A549 treated with ZK216348 at 1 μM for 4 hours (cell line): ENCODE measurements at places on chromosomes 7 and 10. TPM values are rescaled to one million over a fixed set of nuclear protein-coding genes. Genes with fewer than 3 reads are reported as not detected.

The PRRT4 gene
- total RNA-seq = 0.35 to 0.71 TPM (median 0.40 TPM) in 4 of 5 replicates, not detected in the other

The CALCR gene
- total RNA-seq = not detected in 5 replicates

The SHTN1 gene
- total RNA-seq = 19.4 to 30.8 TPM (median 27.9 TPM) in 5 replicates

The CYP2C18 gene
- 0.11 to 0.12 TPM in 2 of 5 replicates, not detected in the others for total RNA-seq

The AOAH gene
- not detected in 5 replicates for total RNA-seq

The LRRN3 gene
- total RNA-seq = 0.04 TPM in 1 of 5 replicates, not detected in the others

The SNCG gene
- total RNA-seq = 11.6 to 19.1 TPM (median 15.3 TPM) in 5 replicates

The PIK3AP1 gene
- 0.47 to 0.99 TPM (median 0.63 TPM) in 5 replicates for total RNA-seq

The CLEC5A gene
- total RNA-seq = not detected in 5 replicates

The MKLN1 gene
- total RNA-seq = 25.9 to 41.0 TPM (median 31.2 TPM) in 5 replicates
